Kidney epithelial cell (primary cell): ENCODE measurements at places on chromosomes 6 and 20.

- no peak for DNase-seq
Observed at GRCh38 chr6:75460681-75461080, 32.9 kb downstream of the FILIP1 start.

- DNase-seq, result no peak
Observed at GRCh38 chr6:140541288-140541687, 1166.8 kb upstream of the CITED2 start.

DNA sequence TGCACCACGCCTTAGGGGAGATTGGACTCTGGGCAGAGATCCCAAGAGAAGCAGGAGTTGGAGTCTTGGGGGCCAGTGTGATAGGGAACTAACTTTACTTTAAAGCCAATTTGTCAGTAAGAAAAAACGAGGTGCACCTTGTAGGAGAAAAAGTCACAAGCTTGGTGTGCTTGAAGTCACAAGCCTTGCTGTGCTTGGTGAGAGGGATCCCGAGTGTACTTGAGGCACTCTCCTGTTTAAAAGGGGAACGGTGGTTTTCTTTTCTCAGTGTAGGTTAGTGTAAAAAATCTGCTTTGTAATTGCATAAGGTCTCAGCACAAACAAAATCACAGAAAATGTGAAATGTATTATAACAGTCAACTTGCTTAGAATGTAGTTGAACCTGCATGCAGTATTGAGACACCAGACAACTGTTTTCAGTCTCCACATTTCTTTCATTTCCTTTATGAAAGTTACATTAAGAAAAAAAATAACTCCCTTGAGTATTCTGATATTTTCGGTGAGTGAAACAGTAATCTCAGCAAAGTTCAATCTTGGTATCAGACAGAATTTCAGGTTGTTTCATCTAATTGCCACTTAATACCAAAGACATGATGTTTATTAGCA is 111.1 kb upstream of the DUSP22 start:
- DNase-seq, result no peak

DNA sequence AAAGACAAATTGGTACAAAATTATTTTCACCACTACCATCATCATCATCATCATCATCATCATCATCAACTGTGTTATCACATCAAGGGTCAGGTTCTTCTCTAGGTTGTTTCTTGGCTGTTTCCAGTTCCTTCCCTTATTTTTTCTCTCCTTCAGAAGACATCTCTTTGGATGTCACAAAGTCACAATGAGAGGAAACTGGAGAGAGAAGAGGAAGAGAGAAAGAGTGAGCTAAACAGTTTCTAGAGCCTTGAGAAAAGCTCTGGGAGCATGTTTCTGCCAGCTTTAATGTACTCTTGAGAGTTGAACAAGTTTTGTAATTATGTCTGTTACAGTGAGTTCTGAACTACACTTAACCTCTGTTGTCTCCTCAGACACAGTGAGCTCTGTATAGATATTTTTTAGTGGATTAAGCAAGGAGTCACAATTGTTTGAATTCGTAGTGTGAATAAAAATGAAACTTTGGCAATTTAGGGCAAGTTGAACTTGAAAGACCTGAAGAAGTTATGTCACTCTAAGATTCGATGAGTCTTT is 123.0 kb upstream of the AKIRIN2 start:
- DNase-seq, result no peak
